ENCODE measurements at places on chromosomes 11 and 22.
A peak's percentile ranks its signal among the peaks of the same experiment; 100 is the strongest.

DNA sequence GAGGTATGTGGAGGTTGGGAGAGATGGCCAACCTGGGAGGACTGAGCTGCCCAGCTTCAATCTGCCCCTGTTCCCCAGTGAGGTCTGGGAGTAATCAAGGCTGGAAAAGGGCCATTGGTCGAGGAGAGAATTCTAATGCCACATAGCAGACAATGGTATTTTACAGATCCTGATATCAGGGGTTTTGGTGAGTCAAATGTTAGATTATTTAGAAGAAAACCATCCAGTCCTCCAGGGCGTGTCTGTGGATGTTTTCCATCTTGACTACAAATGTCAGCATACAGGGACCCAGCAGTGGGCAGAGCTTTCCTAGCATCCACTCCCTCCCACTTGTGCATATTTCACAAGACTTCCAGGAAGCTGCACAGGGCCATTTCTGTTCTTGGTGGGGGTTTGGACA lies 107.9 kb downstream of the SCN3B start:
- DNase-seq, result no peak
- no peak overlapping the region for H3K4me3 ChIP-seq
- H3K36me3 ChIP-seq, result no peaks in the 10 kb centered on the region
- no peaks in the 10 kb centered on the region for H3K27me3 ChIP-seq
- H3K27ac ChIP-seq, result no peak overlapping the region

DNA sequence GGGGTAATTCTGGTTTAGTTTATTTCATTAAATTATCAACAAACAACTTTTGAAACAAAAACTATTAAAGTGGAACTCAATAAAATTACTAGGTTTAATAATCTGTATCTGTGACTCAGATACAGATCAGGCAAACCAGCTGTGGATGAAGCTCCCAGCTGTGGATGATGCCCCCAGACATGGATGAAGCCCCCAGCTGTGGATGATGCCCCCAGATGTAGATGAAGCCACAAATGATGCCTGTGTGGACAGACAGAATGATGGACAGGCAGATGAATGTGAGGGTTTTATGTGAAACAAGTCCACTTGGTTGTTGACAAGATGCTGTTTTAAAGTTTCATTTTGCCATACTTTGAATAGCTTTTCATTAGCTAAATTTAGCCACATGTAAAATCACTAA lies 5.8 kb upstream of the ZNF74 start:
- no peak overlapping the region for H3K27ac ChIP-seq
- no peaks in the 10 kb centered on the region for H3K36me3 ChIP-seq
- DNase-seq, result no peak
- H3K4me1 ChIP-seq, result no peaks in the 10 kb centered on the region
- H3K27me3 ChIP-seq, result no peaks in the 10 kb centered on the region

- H3K4me3 ChIP-seq, result no peak overlapping the region
- H3K27me3 ChIP-seq, result no peaks in the 10 kb centered on the region
- DNase-seq, result no peak
Measured at GRCh38 chr11:66689661-66690590, 12.2 kb upstream of the RBM4B start.

GRCh38 chr11:2139621-2140337 lies 590 bp upstream of the IGF2 start:
- DNase-seq, result no peak
- H3K4me3 ChIP-seq, result no peak overlapping the region
- H3K36me3 ChIP-seq, result no peaks in the 10 kb centered on the region
- no peaks in the 10 kb centered on the region for H3K27me3 ChIP-seq

GRCh38 chr11:75536786-75537641 lies 11.3 kb upstream of the GDPD5 start:
- H3K36me3 ChIP-seq, result no peaks in the 10 kb centered on the region
- no peaks in the 10 kb centered on the region for H3K4me1 ChIP-seq
- no peak overlapping the region for H3K4me3 ChIP-seq
- no peaks in the 10 kb centered on the region for H3K27me3 ChIP-seq
- no peak overlapping the region for H3K27ac ChIP-seq

- H3K27ac ChIP-seq, result no peak overlapping the region
- H3K4me3 ChIP-seq, result no peak overlapping the region
- no peak for DNase-seq
- H3K36me3 ChIP-seq, result no peaks in the 10 kb centered on the region
- H3K4me1 ChIP-seq, result no peaks in the 10 kb centered on the region
Measured at GRCh38 chr22:16962501-16962900, 45.5 kb downstream of the GAB4 start.

GRCh38 chr11:103872748-103873147 lies 163.7 kb upstream of the DDI1 start:
- no peak overlapping the region for H3K27ac ChIP-seq
- no peak for DNase-seq
- no peaks in the 10 kb centered on the region for H3K27me3 ChIP-seq
- H3K4me3 ChIP-seq, result no peak overlapping the region
- H3K4me1 ChIP-seq, result no peaks in the 10 kb centered on the region

- H3K4me3 ChIP-seq, result no peak overlapping the region
- H3K27me3 ChIP-seq, result no peaks in the 10 kb centered on the region
- H3K36me3 ChIP-seq, result no peaks in the 10 kb centered on the region
- no peaks in the 10 kb centered on the region for H3K4me1 ChIP-seq
- no peak overlapping the region for H3K27ac ChIP-seq
Measured at GRCh38 chr11:80028998-80029397, 588.2 kb upstream of the TENM4 start.

GRCh38 chr22:29352778-29353177 lies 35.6 kb downstream of the AP1B1 start:
- no peaks in the 10 kb centered on the region for H3K4me1 ChIP-seq
- no peak overlapping the region for H3K4me3 ChIP-seq
- H3K27ac ChIP-seq, result no peak overlapping the region
- H3K27me3 ChIP-seq, result no peaks in the 10 kb centered on the region
- no peaks in the 10 kb centered on the region for H3K36me3 ChIP-seq

GRCh38 chr11:108498816-108499408 lies 728 bp upstream of the POGLUT3 start:
- peak overlapping the region; percentile 84 for H3K27ac ChIP-seq
- peak overlapping the region; percentile 76 for H3K4me3 ChIP-seq
- no peaks in the 10 kb centered on the region for H3K27me3 ChIP-seq
- DNase-seq, result peak; percentile 21
- H3K36me3 ChIP-seq, result no peaks in the 10 kb centered on the region

DNA sequence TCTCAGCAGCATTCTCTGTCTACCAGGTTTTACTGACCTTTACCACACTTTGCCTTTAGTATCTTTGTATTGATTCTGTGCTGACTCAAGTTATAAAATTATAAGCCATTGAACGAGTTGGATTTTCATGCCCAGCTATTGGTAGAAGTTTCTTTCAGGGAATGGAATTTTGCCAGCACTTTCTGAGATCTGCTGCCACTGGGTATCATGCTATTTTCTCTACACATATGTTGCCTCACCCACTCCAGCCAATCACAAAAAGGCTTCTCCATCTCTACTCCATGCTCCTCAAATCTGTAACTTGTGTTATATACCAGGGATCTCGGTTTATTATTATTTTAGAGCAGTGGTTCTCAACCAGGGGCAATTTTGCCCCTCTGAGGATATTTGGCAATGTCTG lies 25.2 kb downstream of the C11orf96 start:
- H3K36me3 ChIP-seq, result no peaks in the 10 kb centered on the region
- no peak for DNase-seq
- no peak overlapping the region for H3K27ac ChIP-seq
- no peak overlapping the region for H3K4me3 ChIP-seq

- no peaks in the 10 kb centered on the region for H3K36me3 ChIP-seq
- H3K27ac ChIP-seq, result peak overlapping the region; percentile 91
- DNase-seq, result peak; percentile 66
- peak overlapping the region; percentile 56 for H3K4me3 ChIP-seq
Measured at GRCh38 chr22:38317995-38318715, 922 bp upstream of the CSNK1E start.

DNA sequence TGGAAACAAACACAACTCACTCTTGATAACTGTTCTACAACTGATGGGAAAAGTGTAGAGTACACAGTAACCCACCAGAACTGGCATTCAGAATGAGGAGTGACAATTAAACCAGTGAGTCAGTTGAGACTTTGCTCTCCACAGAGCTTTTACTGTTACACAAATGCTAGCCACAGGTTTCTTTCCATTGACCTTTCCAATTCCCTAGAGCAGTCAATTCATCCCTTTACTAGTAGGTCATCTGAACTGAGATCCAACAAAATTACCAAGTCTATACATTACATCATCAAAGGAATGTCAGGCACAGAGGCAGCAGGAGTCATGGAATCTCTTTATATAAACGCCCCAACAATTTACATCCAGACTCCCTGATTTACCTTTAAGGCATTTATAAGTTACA lies 65.9 kb downstream of the PHF21A start:
- DNase-seq, result no peak
- H3K27me3 ChIP-seq, result no peaks in the 10 kb centered on the region
- H3K36me3 ChIP-seq, result no peaks in the 10 kb centered on the region
- no peak overlapping the region for H3K27ac ChIP-seq
- H3K4me1 ChIP-seq, result peaks cover under 1% of the 10 kb centered on the region

GRCh38 chr11:13993096-13993765 lies 30.7 kb downstream of the SPON1 start:
- DNase-seq, result no peak
- H3K36me3 ChIP-seq, result no peaks in the 10 kb centered on the region
- H3K4me3 ChIP-seq, result no peak overlapping the region
- no peak overlapping the region for H3K27ac ChIP-seq
- no peaks in the 10 kb centered on the region for H3K27me3 ChIP-seq

DNA sequence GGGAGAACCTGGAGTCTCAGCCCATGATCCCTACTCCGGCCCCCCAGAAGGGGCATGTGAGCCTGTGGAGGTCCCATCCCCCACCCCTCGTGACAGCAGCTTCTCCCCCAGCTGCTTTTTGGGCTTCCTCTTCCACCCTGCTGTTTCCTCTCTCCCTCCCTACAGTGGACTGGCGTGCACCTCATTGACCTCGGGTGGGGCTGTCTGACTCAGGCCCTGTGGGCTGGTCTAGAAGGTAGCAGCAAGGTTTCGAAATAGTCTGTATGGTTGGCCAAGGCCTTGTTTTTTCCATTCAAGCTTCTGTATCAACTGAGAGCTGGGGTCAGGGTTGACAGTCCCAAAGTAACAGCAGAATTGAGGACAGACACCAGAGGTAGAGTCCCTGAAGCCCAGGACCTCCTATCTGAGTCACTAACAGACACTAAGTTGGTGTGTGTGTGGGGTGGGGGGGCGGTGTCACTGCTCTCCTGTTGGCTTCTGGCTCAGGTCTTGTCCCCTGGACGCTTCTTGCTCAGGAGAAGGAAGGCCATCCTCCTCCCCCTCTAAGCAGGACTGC lies 7.7 kb downstream of the SLC37A2 start:
- no peaks in the 10 kb centered on the region for H3K4me1 ChIP-seq
- H3K4me3 ChIP-seq, result no peak overlapping the region
- peak; percentile 51 for DNase-seq
- no peaks in the 10 kb centered on the region for H3K36me3 ChIP-seq

DNA sequence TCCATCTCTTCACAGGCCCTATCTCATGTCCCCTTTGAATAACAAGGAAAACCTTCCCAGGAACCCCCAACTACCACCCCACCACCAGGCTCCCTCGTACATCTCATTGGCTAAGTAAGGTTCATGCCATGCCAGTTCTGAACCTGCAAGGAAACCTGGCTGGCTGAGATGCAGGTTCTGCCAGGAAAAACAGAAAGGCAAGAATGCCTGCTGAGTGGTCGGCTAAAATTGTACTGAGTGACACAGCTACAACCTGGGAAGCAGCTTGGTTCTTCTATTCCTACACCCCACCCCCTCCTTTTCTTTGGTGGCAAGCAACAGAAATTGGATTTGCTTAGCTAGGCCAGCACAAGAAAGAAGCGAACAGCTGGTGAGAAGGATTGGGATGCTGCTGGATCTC lies 36.1 kb upstream of the TSPAN18 start:
- H3K27me3 ChIP-seq, result no peaks in the 10 kb centered on the region
- no peak for DNase-seq
- H3K36me3 ChIP-seq, result no peaks in the 10 kb centered on the region
- H3K27ac ChIP-seq, result no peak overlapping the region

DNA sequence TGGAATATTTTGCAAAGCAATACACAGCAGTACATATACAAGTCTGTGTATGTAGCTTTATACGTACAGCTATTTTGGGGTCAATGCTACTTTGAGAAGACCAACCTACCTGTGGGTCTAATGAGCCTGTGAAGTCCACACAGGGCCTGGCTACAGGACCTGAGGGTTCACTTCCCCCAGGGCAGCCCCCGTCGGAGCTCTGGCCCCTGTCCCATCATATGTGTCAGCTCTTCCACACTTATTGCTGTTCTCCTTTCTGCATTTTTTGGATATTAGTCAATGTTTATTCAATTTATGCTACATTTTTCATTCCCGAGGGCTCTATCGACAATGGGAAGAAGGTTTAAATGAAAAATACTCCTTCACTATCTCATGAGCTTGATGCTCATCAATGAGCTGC lies 1473.6 kb downstream of the BRD1 start:
- no peak overlapping the region for H3K4me3 ChIP-seq
- H3K4me1 ChIP-seq, result no peaks in the 10 kb centered on the region
- no peak overlapping the region for H3K27ac ChIP-seq
- H3K27me3 ChIP-seq, result no peaks in the 10 kb centered on the region
- no peaks in the 10 kb centered on the region for H3K36me3 ChIP-seq
- no peak for DNase-seq

- H3K27me3 ChIP-seq, result no peaks in the 10 kb centered on the region
- H3K36me3 ChIP-seq, result no peaks in the 10 kb centered on the region
- no peak overlapping the region for H3K27ac ChIP-seq
- no peak overlapping the region for H3K4me3 ChIP-seq
- H3K4me1 ChIP-seq, result no peaks in the 10 kb centered on the region
Measured at GRCh38 chr11:110190885-110191284, 97.7 kb downstream of the ZC3H12C start.

GRCh38 chr22:36443198-36443770 lies 38.2 kb downstream of the TXN2 start:
- H3K4me1 ChIP-seq, result no peaks in the 10 kb centered on the region
- H3K27me3 ChIP-seq, result no peaks in the 10 kb centered on the region
- no peak overlapping the region for H3K27ac ChIP-seq

DNA sequence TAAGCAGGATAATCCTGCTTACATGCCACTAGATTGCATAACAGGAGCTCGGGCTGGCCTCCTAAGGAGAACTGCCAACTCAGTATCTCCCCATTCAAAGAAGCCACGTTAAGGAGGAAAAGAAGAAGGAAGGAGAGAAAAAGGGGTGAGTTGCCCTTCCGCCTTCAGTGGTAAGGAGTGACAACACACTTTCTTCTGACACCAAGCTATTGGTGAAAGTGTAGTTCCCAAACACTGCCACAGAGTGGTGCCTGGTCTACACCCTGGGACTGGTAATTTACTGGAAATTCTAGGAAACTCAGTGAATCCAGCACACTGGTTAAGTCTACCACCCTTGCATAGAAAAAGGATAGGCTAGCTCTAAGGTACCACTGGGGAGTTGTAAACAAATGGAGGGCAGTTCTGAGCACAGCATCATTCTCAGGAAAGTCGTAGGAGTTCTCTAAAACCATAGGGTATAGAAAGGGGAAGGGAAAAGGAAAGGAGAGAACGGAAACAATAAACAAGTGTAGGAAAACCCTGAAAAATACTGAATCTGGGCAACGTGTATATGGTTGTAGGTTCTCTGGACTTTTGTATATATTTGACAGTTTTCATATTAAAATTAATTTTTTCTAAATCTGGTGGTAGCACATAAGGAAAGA lies 58.2 kb downstream of the RRAS2 start:
- DNase-seq, result peak; percentile 71
- H3K36me3 ChIP-seq, result no peaks in the 10 kb centered on the region
- H3K4me3 ChIP-seq, result no peak overlapping the region
- no peaks in the 10 kb centered on the region for H3K4me1 ChIP-seq
